ENCODE measurements at places on chromosomes 3 and 15.

GRCh38 chr3:143633816-143634215 is 214.5 kb downstream of the SLC9A9 start:
- no peak for DNase-seq

- no peak for DNase-seq
Measured at GRCh38 chr3:158205994-158206393, 96.1 kb downstream of the RSRC1 start.

DNA sequence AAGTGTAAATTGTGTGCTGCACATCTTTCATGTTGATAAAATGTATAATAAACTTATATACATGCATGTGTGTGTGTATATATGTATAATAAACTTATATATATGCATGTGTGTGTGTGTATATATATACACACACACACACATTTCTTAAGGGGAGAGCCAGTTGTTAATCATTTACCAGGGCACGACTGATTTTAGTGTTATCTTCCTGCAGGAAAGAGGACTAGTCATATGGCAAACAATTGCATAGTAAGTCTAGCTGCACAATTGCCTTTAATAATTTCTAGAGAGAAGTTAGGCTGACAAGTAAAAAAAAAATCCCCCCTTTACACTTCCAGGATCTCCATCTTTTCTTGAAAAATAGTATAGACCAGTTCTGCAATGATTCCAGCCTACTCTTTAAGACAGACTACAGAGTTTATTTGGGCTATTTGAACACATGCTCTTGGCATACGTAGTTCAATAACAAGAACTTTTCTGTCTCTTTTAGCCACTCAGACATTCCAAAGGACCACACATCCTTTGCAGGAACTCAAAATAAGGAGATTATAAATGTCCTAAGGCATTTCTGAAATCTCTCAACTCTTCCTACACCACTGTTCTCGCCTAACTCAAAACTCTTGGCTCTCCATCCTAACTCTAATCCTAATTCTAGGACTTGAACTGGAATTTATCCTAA is 163.6 kb upstream of the SETMAR start:
- no peak for DNase-seq

DNA sequence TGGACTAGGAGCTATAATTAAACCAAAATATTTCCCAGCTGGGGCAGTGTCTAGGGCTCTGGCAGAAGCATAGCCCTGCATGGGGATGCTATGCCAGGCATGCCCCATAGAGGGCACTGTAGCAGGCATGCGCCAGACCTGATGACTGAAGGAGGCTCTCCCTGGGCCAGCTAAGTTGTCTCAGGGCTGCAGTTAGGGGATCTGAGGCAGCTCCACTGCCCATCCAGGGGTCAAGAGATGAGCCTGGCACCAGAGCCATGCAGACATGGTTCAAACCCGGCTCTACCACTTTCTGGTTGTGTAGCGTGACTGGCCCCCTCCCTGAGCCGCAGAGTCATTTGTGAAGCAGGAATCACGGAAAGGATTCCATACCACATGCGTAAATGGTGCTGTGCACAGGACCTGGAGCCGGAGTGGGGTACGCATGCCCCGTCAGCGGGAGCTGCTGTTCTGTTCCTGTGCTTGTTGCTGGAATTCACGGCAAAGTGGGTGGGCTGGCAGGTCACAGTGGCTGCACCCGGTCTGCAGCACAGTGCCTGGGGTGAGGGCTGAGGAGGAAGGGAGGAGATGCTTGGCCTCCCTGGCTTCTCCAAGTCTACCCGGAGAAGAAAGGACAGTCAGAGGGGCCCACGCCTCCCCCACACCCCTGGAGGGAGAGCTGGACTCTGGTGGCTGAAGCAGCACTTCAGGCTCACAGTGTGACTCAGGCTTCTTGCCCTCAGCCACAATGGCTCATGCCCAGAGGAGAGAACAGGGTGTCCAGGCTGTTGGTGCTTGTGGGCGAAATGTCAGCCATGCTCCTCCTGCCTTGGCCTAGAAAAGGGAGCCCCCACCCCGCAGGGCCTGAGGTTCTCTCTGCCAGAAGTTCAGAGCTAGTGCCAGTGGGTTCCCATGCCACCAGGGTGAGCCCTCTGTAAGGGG is 43.1 kb downstream of the DNASE1L3 start:
- peak; percentile 60 for DNase-seq

- DNase-seq, result no peak
Measured at GRCh38 chr3:131699001-131699400, 196.2 kb upstream of the MRPL3 start.

- no peak for DNase-seq
Measured at GRCh38 chr15:72034859-72035650, 82.9 kb downstream of the MYO9A start.

GRCh38 chr3:65265942-65266590 is 578.3 kb upstream of the ADAMTS9 start:
- DNase-seq, result no peak

- DNase-seq, result no peak
Measured at GRCh38 chr15:31300981-31301672, 25.5 kb upstream of the KLF13 start.

Measured in mucosa of descending colon (tissue), 3 donors.